NCI-H1417 (cell line): ENCODE measurements at places on chromosomes 3 and 15.

GRCh38 chr3:172302203-172302602 lies 146.1 kb downstream of the GHSR start:
- no peak for DNase-seq

GRCh38 chr15:49247556-49248110 lies 77.6 kb downstream of the GALK2 start:
- DNase-seq: no peak

GRCh38 chr3:43893727-43894126 lies 203.0 kb downstream of the ABHD5 start:
- DNase-seq: peak; percentile 27

GRCh38 chr3:89925976-89926375 lies 818.6 kb downstream of the EPHA3 start:
- DNase-seq: no peak

DNA sequence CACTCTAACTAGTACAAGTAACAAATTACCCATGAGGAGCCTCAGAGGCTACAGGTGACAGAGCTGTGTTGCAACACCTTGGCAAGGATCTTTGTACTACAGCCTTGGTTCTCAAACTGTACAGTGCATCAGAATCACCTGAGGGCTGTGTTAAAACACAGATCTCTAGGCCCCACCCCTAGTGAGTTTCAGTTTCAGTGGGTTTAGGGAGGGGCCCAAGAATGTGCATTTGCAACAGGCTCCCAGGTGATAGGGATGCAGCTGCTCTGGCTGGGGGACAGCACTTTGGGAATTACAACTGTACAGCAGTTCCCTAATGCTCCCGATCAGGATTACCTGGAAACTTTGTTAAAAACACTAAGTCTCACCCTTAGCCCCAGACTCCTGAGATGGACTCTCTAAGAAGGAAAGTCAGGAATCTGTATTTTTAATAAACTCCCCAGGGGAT lies 66.1 kb upstream of the NR2F2 start:
- DNase-seq: no peak
